AG08395 (cell line): ENCODE measurements at places on chromosomes 2 and 18.

DNA sequence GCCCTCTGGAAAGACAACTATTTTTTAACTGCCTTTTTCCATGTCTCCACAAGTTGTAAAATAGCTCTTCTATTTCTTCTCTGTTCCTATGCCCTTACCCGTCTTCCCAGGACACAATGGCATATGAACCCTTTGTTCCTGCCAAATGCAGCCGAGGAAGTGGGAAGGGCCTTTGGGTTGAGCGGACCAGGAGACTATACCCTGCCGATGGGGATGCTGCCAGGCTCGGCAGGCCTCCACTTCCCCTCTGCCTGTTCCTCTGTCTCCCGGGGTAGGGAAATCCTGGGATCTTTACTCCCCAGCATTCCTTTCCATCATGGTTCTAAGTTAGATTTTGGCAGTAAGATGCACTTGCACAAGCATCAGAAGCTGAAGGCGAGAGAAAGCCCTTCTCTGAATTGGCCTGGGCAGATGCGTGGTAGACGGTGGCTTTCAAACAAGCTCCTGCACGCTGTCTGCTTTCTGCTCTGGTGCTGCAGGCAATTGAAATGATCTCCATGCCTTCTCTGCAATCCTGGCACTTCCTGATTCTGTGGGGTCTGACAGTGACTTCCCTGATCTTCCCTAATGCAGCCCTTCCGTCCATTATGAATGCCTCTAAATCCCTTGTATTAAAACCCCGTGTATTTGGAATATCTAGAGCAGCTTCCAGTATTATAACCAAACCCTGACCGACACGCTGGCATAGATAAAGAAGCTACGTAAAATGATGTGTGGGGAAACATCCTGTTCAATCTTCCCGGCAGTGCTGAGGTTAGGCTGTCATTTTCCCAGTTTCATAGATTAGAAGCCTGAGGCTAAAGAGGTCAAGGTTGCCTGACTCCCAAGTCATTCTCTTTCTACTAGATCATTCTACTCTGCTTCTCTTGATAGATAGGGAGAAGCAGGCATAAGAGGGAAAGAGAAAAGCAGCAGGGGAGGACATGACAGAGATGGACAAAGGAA lies 69.8 kb downstream of the MCFD2 start:
- peak; percentile 8 for DNase-seq

- no peak for DNase-seq
Observed at GRCh38 chr2:224136396-224136795, 97.3 kb upstream of the SERPINE2 start.

- DNase-seq = no peak
Observed at GRCh38 chr2:16615246-16615645, 50.4 kb downstream of the CYRIA start.

- no peak for DNase-seq
Observed at GRCh38 chr2:3644246-3644525, 13.8 kb upstream of the ALLC start.

DNA sequence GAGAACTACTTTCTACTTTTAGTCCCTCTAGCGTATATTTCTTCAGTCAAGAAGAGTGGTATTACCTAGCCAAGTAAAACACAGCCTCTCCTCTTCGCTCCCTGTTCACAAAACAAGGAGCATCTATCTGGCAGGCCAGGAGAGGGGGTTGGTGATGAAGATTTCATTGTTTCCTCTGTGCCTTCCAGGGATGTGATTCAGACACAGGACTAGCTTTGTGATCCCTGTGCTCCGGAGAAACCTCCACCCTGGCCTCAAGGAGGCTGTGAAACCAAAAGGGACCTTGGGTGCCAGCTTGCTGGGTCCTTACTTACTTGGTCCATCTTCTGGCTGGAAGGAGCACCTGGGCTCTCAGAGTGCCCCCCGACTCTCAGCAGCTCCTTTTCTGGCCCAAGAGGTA lies 5.7 kb downstream of the RHOB start:
- DNase-seq = no peak

DNA sequence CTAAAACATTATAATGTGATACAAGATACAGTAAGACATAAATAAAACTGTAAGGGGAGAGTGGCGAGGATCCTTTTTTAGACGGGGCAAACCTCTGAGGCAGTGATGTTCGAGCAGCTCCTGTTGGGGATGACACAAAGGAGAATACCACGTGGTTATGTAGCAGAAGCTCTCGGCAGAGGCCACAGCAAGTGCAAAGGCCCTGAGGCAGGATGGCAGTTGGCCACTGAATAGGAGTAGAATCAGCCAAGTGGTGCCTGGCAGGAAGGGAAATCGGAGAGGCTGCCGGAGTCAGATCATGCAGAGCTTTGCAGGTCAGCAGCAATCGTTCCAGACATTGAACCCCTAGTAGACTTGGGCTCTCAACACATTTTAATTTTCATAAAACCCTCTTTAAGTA lies 19.1 kb downstream of the NOSTRIN start:
- DNase-seq = no peak

GRCh38 chr18:45168866-45169600 lies 446.2 kb upstream of the SLC14A2 start:
- DNase-seq = peak; percentile 36

DNA sequence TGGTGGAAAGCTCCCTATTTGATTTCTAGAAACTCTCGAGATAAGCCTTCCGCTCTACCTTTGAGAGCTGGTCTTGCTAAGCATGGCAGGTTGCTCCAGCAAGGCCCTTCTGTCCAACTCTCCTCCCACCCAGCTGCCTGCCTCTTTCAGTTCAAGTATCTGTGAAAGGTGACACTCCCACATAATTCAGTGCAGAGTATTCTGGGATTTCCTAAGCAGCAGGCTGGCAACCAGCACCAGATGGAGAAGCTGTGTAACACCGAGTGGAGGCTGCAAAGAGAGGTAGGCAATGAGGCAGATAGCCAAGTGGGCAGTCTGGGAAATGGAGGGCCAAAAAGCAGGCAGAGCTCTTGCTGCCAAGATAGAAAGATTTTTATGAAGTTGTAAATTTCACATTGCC lies 88.4 kb upstream of the CAVIN2 start:
- no peak for DNase-seq

- DNase-seq = peak; percentile 94
Observed at GRCh38 chr2:241161646-241162281, 11.5 kb downstream of the PPP1R7 start.

DNA sequence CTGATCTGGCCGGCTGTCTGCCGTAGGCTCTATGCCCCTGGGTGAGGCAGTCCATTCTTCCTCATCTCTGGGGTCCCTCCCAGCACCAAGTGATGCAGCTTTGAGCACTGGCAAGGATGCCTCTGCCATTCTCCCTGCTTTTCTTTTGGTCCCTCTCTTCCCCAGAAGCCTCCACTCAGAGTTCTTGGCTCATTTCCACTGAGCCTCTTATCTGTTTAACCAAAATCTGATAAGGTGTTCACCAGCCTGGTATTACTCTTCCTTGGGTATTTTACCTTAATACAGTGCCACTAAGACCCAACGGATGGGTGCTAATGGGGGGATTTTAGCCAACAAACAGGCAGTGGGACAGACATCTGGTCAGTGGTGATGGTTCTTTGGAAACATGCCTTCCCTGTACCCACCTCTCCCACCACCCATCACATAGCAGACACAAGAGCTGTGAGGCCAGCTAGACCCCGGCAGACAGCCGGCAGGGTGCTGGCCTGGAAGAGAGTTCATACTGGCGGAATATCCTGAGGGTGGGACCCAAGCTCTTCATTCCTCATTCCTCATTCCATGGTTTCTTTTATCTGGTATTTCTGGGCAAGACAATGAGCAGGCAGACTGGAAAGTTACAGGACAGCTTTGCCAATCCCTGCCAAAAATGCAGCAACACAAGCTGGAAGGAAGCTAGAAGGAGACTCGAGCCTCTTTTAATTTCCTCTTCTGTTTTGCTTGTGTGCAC lies 34.6 kb downstream of the ZBTB7C start:
- no peak for DNase-seq

DNA sequence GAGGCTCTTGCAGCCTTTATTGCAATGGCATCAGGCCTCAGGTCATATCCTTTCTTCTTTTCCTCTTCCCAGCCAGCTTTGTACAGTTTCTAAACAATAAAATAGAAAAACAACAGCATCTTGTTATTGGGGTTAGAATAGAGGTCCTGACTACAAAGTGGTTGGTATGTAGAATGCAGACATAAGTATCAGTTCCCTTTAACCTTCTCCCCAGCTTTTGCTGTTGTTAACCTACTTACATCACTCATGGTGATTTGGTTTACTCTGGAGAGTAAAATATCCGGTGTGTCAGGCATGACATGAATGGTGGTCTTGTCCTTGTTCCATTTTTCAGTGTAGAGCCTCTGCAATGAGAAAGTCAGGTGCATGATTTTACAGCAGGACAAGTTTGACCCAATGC lies 69.8 kb downstream of the NEB start:
- DNase-seq = no peak

- peak; percentile 90 for DNase-seq
Observed at GRCh38 chr18:35282353-35282752, 7.7 kb downstream of the ZSCAN30 start.

GRCh38 chr2:44715671-44716081 lies 225.8 kb upstream of the SIX3 start:
- peak; percentile 74 for DNase-seq

- no peak for DNase-seq
Observed at GRCh38 chr2:41892476-41892875, 155.3 kb upstream of the PKDCC start.

GRCh38 chr18:35485852-35486251 lies 11.9 kb downstream of the INO80C start:
- DNase-seq = no peak

DNA sequence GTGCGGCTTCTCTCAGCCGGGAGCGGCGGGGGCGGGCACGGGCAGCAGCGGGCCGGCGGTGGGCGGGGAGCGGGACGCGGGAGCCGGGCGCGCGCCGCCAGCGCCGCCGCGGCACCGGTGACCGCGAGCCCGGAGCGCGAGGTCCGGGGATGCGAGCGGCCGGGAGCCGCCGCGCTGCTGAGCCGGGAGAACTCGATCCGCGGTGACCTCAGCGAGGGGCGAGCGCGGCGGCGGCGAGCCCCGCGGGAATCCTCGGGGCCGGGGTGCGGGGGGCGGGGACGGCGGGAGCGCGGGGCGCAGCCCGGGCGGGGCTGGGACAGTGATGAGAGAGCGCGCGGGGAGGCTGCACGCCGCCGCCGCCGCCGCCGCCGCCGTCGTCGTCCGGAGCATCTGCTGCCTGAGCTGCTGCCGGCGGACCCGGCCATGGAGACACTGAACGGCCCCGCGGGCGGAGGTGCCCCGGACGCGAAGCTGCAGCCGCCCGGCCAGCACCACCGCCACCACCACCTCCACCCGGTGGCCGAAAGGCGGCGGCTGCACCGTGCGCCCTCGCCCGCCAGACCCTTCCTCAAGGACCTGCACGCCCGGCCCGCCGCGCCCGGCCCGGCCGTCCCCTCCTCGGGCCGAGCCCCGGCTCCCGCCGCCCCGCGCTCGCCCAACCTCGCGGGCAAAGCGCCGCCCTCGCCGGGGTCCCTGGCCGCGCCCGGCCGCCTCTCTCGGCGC lies at the start of gene MTCL1:
Gene MTCL1 (plus strand): TSS at position 319 of the 723 bp plus-strand sequence. CDS start 105 bp downstream, at position 424.
- DNase-seq = peak; percentile 73

DNA sequence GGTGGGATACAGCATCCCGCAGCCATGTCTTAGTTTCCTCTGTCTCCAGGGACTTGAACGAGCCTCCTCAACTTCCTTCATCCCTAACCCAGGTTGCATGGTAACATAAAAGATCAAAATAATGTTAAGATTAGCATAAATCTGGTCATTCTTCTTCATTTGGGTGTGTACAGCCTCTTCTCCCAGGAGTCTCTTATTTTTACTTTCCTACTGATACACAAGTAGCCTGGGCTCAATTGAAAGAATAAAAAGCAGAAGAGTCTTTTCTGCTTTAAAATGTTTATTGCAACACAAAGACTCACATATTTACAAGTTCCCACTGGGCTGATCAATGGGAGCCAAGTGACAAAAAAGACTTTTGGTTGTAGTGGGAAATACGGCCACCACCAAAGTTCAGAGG lies 137.9 kb upstream of the PID1 start:
- no peak for DNase-seq

DNA sequence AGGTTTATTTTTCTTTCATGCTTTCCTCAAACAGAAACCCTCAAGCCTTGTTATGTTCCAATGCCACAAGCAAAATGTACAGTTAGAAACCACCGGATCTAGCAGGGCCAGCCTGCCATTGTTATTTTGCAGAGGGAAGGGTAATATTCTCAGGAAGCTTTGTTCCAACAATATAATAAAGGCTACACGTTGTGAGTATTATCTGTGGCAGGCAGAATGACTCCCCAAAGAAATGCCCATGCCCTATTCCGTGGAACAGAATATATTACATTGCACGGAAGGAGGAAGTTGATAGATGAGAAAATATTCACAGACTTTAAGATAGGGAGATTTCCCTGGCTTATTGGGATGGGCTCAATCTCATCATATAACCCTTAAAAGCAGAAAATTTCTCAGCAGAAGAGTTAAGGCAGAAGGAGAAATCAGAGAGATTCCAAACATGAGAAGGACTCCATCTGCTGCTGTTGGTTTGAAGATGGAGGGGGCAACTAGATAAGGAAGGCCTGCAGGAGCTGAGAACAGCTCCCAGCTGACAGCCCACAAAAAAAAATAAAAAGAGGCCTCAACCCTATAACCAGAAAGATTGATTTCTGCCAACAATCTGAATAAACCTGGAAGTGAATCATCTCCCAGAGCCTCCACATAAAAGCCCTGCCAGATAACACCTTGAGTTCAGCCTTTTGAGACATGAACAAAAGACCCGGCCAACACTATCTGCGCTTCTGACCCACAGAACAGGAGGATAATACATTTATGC lies 466.6 kb downstream of the LPIN1 start:
- no peak for DNase-seq
